ENCODE measurements at places on chromosomes 4 and X.

- peaks cover 35% of the 10 kb centered on the region for H3K4me1 ChIP-seq
- no peaks in the 10 kb centered on the region for H3K36me3 ChIP-seq
- H3K4me3 ChIP-seq, result peak overlapping the region; percentile 41
- DNase-seq, result no peak
- peak overlapping the region; percentile 34 for H3K27ac ChIP-seq
- H3K27me3 ChIP-seq, result no peaks in the 10 kb centered on the region
These were observed 4.9 kb downstream of the ELF2 start for GRCh38 chr4:139171876-139172691.

DNA sequence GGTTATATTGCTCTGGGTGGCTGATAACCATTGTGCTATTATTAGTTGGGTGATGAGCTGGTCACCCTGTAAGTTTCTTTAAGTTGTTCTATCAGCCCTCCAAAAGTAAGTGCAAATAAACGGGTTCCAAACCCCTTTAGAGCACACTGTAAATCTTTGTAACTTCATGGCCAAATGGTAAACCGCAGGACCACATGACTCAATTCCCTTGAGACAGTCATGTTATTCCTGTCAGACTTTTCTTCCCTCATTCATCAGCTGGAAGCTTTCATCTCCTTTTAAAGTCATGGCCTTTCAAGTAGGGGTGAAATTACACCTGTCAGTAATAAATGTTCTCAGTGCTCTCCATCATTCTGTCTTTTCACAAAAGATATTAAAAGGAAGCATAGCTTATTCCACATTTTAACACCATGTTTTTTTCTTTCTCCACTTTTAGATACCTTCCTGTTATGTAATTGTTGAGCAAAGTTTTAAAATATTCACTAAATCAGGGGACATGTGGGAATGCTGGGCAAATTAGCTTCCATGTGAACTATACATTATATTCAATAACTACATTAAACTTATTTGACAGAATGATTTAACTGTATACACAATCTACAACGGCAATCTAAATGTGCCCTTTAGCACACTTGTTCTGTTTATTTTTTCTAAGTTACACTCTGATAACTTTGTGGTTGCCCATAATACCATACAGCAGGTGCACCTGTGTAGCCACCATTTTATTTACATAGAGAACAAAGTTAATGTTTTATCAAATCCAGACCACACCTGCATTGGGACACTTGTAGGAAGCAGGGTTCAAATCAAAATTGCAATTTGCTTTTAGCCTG lies 275.5 kb downstream of the CFAP299 start:
- no peaks in the 10 kb centered on the region for H3K4me1 ChIP-seq
- no peak overlapping the region for H3K27ac ChIP-seq

- peak overlapping the region; percentile 93 for H3K4me3 ChIP-seq
- peaks cover 31% of the 10 kb centered on the region for H3K4me1 ChIP-seq
- H3K27ac ChIP-seq, result peak overlapping the region; percentile 97
- H3K27me3 ChIP-seq, result no peaks in the 10 kb centered on the region
These were observed 2.7 kb downstream of the ELOVL6 start for GRCh38 chr4:110195561-110196205.

DNA sequence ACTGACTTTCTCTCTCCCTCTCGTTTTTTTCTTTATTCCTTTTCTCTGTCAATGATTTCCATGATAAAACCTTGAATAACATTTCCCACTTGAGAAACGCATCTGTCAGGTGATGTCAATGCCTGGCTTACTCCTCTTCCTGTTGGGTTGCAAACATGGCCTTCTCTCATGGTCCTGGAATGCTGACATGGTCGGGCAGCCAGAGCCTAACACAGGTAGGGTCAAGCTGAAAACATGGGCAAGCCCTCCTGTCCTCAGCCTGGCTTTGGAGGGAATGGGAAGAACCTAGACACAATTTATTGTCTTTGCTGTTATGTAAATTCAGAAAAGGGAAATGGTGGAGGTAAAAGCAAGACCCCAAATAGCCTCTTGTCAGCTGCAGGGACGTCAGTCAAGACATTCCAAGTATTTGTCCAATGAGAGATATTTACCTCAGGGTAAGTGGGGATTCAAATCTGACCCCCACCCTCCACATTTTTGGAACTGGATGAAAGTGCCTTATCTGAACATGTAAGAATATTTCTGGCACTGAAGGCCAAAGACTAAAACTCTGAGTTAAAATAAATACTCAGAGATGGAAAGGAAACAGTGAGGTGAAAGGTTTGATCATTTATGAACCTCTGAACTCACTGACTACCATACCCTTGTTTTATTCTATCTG lies 473.8 kb downstream of the SPRY1 start:
- H3K4me1 ChIP-seq, result no peaks in the 10 kb centered on the region
- no peak overlapping the region for H3K4me3 ChIP-seq
- H3K27ac ChIP-seq, result no peak overlapping the region
- no peaks in the 10 kb centered on the region for H3K36me3 ChIP-seq
- DNase-seq, result no peak

DNA sequence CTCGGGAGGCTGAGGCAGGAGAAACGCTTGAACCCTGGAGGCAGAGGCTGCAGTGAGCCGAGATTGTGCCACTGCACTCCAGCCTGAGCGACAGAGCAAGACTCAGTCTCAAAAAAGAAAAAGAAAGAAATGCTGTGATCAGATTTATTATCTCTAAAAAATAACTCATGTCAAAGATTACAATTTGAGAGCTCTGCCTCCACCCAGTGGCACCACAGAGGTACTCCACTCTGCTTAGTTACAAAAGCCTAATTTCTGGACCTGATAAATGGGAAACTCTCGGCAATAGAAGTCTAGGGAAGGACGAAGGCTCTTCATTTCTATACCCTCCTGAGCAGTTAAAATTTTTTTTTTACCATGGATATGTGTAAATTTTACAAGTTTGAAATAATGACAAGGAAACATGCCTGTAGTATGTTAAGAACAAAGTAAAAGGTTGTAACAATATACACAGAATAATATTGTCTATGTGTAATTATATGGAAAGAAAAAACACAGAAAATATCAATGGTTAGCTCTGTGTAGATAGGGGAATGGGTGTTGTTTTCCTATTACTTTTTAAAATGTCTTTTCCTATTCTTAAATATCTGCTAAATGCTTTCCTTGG lies 149.8 kb downstream of the STIM2 start:
- no peaks in the 10 kb centered on the region for H3K27me3 ChIP-seq
- no peak overlapping the region for H3K27ac ChIP-seq
- H3K4me3 ChIP-seq, result no peak overlapping the region
- peaks cover 16% of the 10 kb centered on the region for H3K4me1 ChIP-seq
- H3K36me3 ChIP-seq, result peaks cover 2% of the 10 kb centered on the region
- DNase-seq, result peak; percentile 51

GRCh38 chr4:151797131-151797530 lies 36.3 kb upstream of the GATB start:
- DNase-seq, result no peak
- H3K27ac ChIP-seq, result no peak overlapping the region
- no peak overlapping the region for H3K4me3 ChIP-seq
- no peaks in the 10 kb centered on the region for H3K36me3 ChIP-seq
- H3K27me3 ChIP-seq, result no peaks in the 10 kb centered on the region
- no peaks in the 10 kb centered on the region for H3K4me1 ChIP-seq

GRCh38 chr4:122903766-122904288 lies 18.6 kb downstream of the NUDT6 start:
- H3K36me3 ChIP-seq, result peaks cover 2% of the 10 kb centered on the region
- no peak overlapping the region for H3K4me3 ChIP-seq

Measured in activated T-cell treated with anti-CD3 and anti-CD28 coated beads, Interleukin-2, amount 50 U/mL, for 72 hours (primary cell).